Fibroblast of skin of scalp (primary cell): ENCODE measurements at places on chromosomes 5 and 9.

GRCh38 chr9:90964101-90965020, 162.7 kb downstream of the SYK start:
- peak; percentile 54 for DNase-seq

DNA sequence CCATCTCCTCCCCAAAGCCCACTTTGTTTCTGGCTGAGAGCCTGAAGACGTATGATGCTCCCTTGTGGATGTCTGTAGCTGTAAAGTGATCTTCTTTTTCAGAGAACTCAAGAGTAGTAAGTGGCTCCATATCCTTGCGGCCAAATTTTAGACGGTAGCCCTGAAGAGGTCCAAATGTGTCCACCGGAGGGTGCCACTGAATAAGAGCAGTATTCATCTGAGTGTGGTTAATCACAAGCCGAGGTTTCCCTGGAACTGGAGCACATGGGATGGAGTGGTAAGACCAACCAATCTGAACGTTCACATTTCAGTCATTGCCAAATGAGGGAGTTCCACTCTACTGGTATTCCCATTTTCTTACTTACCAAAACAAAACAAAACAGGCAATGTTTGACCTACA, 686.5 kb upstream of the DMAC1 start:
- DNase-seq: peak; percentile 62

GRCh38 chr5:157540707-157541446, 34.7 kb downstream of the ADAM19 start:
- no peak for DNase-seq

- DNase-seq: no peak
These were observed 41.3 kb downstream of the AP3B1 start for GRCh38 chr5:78253201-78253600.

GRCh38 chr5:172852490-172853354, 18.7 kb downstream of the ERGIC1 start:
- DNase-seq: no peak

GRCh38 chr5:55899344-55899743, 48.2 kb downstream of the IL31RA start:
- peak; percentile 68 for DNase-seq

DNA sequence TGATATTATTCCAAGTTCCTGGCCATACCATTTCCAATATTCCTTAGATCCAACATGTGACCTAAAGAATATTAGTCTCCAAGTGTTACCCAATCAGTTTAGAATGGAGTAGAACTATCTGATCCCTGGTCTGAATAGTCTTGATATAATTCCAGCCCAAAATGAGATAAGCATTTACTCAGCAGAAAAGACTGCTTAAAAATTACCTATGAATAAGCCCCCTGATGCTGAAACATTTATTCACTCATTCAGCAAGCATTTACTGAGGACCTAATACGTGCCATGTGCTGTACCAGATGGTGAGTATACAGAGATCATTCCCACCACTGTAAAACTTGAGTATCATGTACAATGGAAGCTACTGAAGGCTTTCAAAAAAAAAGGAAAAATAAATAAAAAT, 157.0 kb downstream of the FAM114A2 start:
- no peak for DNase-seq

DNA sequence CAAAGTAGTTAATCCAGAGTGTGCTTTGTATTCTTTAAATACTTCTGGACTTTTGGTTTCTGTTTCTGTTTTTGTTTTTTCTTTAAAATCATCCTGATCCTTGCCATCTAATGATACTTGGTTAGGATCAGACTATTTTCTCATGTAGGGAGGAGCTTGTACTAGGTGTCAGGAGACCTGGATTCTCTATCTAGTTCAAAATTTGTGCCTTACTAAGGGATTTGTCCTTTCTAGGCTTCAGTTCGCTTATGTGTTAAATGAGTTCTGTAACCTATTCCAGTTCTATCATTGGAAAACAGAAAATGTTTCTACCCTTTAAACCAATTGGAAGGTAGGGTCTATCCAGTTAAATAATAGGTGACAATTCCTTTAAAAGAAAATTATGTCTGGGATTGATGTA, 3.3 kb upstream of the MEF2C start:
- no peak for DNase-seq

DNA sequence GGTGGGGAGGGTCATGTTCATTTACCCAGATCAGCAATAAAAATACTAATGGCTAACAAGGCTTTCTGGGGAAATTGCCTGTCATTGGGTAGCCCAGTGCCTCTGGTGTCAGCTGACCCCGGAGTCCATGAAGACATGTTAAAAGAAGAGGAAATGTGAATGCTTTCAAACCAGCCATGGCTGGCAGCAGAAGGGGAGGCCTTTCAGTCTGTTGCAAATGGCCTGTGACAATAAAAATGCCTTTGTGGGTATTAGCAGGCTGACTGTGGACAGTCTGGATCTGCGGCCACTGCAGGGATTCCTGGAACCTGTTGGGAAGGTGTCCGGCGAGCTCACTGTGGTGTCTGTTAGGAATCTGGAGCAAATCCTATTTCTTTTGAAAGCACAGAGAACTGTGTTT, 7.5 kb downstream of the ABL1 start:
- DNase-seq: no peak

GRCh38 chr9:82475584-82476301, 487.2 kb downstream of the SPATA31D1 start:
- no peak for DNase-seq

DNA sequence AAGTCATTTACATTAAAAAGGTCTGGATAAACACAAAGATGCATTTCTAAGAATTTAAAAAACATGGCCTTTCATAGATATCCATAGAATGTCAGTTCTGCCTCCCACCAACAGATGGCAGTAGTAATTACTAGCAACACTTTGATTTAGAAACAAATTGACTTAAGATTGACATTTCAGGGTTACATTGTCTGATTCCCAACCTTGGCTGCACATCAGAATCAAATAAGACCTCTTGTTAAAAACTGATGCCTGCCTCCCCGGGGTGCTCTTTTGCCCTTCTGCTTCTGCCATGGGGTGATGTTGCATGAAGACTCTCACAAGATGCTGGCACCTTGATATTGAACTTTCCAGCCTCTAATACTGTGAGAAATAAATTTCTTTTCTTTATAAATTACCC, 146.2 kb upstream of the GPR151 start:
- no peak for DNase-seq

GRCh38 chr5:154514331-154514730, 36.3 kb upstream of the HAND1 start:
- no peak for DNase-seq

DNA sequence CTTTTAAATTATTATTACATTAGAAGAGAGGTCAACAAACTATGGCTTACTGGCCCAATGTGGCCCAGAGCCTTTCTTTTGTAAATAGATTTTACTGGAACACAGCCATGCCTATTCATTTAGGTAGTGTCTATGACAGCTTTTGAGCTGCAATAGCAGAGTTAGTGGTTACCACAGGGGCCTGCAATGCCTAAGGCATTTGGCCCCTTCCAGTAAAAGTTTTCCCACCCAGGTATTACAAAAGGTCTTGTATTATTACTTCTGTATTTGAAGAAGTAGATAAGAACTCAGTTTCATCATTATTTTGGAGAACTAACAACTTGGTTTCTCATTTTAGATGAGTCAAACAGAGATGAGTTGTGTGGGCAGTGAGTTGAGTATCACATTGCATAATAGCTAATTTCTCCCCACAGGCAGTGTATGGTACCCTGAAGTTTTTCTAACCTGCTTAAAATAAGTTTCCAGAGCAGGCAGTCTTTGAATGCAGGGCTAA, 9.5 kb downstream of the MTRR start:
- DNase-seq: no peak

DNA sequence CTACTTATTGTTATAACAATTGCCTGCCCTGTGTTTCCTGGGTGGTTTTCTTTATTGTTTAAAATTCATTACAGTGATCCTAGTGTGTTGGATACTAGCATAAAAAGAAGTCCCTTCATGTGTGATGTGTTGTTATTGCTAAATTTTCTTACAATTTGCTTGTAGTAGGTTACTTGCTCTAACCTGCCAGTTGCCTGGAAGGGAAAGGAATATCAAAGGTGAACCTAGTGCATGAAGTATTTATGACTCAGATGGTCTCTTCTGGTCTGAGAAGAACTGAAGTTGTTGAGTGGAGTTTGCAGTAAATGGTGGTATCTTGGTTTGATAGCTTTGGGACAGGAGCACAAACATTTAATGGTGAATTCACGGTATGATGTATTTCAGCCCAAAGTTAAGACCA, 58.0 kb downstream of the SH3GL2 start:
- DNase-seq: no peak

DNA sequence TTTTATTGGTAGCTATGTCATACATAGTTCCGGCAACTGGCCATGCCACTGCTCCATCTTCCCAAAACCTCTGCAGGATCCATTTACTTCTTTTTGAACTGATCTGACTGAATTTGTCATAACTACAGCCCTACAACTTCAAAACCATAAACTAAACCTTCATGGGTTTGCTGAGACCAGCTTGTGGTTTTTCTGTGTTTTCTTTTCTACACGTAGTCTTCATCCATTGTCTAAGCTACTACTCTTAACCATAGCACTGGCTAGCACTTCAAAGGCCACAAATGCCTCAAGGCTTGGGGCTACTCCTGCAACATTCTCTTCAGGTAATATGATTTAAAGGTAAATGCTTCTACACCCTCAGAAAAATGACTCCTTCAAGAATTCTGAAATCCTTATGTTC, 9.0 kb upstream of the KIF2A start:
- no peak for DNase-seq

GRCh38 chr9:134170532-134171315, 6.4 kb upstream of the RNU6ATAC start:
- DNase-seq: no peak

DNA sequence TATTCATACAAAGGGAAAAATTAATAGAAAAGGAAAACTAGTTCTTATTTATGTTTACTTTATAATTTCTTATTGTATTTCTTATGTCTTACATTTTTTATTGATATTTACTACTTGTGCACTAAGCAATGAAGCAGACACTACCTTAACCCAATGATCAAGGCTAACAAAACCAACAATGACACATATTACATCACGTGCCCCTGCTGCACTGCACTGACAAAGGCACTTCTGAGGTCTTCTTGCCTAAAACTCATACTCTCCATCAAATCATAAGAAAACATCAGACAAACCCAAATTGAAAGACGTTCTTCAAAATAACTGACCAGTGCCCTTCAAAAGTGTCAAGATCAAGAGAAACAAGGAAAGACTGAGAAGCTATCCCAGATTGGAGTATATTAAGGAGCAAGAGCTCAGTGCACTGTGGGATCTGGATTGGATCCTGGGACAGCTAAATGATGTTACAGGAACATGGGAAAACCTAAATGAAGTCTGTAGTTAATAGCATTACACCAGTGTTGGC, 230.9 kb downstream of the AUH start:
- DNase-seq: no peak

DNA sequence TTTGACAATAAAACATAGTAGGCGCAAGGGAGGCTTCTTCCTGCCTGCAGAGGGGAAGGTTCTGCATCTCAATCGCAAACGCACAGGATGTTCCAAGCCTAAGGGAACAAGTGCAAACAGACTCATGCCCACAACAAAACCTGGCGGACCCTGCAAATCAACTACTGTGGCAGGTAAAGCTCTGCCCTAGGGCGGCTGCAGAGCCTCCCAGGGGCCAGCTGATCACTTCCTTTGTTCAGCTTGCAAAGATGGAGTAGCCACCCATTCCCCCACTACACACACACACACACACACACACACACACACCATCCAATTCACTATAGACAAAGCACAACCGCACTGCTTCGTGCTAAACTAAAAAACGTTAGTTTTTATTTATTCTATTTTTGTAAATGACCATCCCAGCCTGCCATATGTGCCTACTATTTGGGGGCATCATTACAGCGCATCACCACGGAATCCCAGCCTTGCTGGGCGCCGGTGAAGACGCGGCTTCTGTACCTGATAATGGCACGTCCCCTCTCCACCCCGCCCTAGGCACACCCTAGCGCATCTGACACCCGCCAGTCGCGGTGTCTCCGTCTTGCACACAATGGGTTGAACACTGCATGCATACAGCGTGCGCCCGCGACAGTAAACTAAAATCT, 57.6 kb downstream of the DPYSL3 start:
- DNase-seq: no peak

DNA sequence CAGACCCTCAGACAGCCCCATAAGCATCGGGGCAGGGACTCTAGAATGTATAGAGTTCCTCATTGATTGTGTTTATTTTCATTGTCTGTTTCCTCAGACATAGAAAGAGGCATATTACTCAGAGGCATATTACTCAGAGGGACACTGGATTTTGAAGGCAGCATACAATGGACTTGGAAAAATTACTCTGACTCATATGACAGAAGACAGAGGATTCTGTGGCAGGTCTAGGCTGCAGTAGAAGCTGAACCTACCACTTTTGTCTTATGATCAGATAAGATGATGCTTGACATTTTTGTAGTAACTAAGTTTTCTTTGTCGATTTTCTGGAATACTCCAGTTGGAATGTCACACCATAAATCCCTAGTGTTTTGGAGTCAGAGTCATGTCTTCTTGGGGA, 105.2 kb downstream of the ST8SIA4 start:
- peak; percentile 21 for DNase-seq

GRCh38 chr5:142295960-142296860, 28.6 kb downstream of the SPRY4 start:
- no peak for DNase-seq

DNA sequence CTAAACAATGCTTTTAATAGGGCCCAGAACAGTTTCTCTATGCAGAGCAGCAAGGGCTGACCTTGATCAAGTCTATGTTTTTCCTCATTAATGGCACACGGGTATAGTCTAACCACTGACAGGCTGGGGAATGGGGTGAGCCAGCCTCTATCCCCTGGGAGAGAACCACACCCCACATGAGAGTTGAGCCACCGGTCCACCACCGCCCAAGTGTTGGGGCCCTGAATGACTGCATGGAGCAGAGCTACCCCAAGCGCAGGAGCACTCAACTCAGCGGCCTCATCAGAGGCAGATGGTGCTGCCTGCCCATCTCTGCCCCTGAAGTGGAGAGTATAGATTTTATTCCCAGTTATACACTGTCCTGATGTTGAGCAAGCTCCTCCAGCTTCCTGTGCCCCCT, 247.9 kb upstream of the IRX1 start:
- DNase-seq: no peak

DNA sequence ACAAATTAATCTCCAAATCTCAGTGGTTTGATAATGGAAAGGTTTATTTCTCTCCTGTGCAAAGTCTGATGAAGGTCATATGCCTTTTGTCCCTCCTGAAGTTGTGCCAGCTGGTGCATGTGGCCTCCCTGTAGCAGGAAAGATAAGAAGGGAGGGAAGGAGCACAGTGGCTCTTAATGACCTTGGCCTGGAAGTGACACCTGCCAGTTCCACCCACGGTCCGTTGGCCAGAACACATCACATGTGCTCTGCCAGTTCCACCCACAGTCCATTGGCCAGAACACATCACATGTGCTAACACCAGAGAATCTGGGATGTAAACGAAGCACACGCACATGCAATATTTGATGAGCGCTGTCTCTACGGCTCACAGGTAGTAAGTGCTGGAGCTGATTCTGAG, 130.9 kb downstream of the DOCK2 start:
- DNase-seq: no peak
